NCI-H1417 (cell line): ENCODE measurements at places on chromosomes 16 and 17.

DNA sequence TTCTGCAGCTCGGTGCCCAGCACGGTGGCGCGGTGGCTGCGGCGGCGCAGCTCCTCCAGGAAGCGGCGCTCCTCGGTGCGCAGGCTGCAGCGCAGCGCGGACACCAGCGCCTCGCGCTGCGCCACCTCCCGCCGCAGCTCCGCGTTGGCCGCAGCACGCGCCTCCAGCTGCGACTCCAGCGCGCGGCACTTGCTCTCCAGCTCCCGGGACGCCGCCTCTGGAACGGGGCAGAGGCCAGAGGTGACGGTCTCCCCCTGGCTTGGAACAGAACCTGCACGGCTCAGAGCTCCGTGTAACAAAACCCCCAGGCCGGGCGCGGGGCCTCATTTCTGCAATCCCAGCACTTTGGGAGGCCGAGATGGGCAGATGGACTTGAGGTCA, 13.2 kb upstream of the CLUH start:
- DNase-seq, result peak; percentile 42

GRCh38 chr17:48543854-48544348, 1.0 kb downstream of the HOXB2 start:
- no peak for DNase-seq

GRCh38 chr16:12535535-12536411, 267.9 kb downstream of the CPPED1 start:
- no peak for DNase-seq

DNA sequence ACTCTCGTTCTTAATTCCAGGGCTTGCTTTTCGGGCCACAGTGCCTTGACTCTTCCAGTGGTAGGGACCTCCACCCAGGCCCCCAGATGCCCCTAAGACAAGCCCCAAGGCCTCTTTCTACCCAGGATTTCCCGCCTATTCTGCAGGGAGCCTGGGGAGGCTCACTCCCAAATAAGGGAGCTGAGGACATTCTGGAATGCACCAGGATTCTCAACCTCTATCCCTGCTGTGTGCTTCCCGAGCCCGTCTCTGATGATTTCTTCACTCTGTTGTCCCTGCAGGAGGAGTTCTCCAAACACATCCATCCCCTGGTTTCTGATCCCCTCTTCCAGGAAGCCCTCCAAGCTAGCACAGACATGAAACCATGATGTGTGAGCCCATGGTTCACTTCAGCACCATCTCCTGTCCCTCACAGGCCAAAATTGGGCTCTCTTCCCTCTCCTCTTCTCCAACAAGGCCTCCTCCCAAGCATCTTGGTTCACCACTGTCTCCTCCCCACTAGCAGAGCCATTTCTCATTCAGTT, 255.9 kb downstream of the KATNIP start:
- DNase-seq, result no peak

- DNase-seq, result no peak
Observed at GRCh38 chr17:31251105-31251969, 45.7 kb downstream of the OMG start.

DNA sequence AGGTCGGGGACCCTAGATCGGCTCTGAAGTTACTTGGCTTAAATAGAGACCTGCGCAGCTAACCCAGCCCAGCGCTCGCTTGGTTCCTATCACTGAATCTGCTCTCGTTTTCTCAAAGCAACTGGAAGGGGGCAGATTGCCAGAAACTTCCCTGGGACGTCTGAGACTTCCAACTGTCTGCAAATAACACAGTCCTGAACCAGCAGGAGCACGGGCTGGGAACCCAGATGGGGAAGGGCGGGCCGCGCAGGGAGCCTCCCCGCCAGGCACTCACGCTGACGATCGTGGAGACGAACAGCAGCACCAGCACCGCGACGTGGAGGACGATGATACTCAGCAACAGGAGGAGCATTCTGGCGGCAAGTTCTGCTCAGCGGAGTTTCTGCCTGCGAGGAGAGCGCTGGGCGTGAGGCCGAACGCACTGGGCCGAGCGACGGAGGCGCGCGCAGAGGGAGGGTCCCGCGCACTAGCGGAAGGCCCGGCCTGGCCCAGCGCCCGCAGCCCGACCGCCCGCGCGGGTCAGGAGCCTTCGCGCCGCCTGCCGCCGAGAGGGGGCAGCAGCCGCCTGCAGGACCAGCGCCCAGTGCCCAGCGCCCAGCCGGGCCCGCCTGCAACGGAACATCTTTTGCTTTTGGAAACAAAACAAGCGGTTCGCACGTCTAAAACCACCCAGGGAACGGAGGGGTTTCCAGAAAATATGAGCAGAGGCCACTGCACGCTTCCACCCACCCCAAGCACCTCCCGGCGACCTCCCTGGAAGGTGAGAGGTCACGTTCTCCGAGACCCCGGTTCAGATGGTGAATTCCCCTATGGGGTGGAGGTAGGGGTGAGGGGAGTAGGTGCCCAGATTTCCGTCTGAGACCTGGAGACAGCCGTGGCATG, 4.5 kb downstream of the PMP22 start:
- DNase-seq, result peak; percentile 56

GRCh38 chr17:57902117-57902799, 52.4 kb upstream of the MRPS23 start:
- DNase-seq, result peak; percentile 31

DNA sequence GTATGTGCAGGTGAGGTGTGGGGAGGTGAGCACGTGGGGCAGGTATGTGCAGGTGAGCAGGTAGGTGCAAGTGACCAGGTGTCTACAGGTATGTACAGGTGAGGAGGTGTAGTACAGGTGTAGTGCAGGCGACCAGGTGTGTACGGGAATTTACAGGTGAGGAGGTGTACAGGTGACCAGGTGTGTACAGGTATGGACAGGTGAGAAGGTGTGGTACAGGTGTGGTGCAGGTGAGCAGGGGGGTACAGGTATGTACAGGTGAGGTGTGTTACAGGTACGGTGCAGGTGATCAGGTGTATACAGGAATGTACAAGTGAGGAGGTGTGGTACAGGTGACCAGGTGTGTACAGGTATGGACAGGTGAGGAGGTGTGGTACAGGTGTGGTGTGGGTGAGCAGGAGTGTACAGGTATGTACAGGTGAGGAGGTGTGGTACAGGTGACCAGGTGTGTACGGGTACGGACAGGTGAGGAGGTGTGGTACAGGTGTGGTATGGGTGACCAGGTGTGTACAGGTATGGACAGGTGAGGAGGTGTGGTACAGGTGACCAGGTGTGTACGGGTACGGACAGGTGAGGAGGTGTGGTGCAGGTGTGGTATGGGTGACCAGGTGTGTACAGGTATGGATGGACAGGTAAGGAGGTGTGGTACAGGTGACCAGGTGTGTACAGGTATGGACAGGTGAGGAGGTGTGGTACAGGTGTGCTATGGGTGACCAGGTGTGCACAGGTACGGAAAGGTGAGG, 12.8 kb upstream of the DBNDD1 start:
- DNase-seq, result no peak

DNA sequence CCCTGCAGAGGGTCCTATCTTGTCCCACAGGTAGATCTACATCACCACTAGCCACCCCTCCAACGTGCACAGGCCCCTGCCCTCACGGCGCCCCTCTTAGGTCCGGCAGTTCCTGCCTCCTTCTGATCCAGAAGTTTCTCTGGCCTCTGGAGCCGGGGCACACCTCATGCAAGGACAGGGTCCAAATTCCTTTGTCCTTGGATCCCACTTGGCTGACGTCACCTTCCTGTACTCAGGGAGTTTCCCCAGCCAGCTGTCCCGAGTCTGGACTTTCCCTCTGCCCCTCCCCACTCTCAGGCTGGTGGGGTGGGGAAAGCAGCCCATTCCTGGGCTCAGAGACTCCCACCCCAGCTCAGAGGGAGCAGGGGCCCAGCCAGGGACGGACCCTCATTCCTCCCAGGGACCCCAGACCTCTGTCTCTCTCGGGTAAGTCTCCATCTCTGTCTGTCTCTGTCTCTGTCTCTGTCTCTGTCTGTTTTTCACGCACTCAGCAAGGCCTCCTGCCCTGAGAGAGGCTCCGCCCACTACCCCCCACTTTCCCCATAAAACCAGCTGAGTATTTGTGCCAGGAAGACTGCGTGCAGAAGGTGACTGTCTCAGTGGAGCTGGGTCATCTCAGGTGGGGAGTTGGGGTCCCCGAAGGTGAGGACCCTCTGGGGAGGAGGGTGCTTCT, at the start of gene IL32:
Gene IL32, plus strand, starts transcription at position 572 of the 673 bp plus-strand sequence. CDS start 172 bp downstream, outside the sequence.
- DNase-seq, result no peak

GRCh38 chr16:88320947-88321634, 61.7 kb upstream of the ZNF469 start:
- DNase-seq, result no peak

- DNase-seq, result no peak
Observed at GRCh38 chr17:71413935-71414334, 706.9 kb upstream of the SOX9 start.

- DNase-seq, result peak; percentile 33
Observed at GRCh38 chr17:17402558-17402957, 74.2 kb upstream of the MED9 start.

- DNase-seq, result no peak
Observed at GRCh38 chr17:50049636-50050035, 6.3 kb upstream of the ITGA3 start.

- no peak for DNase-seq
Observed at GRCh38 chr17:36899250-36900159, 37.8 kb upstream of the LHX1 start.

- DNase-seq, result no peak
Observed at GRCh38 chr17:73237714-73238113, 24.0 kb downstream of the CPSF4L start.

- DNase-seq, result no peak
Observed at GRCh38 chr16:86635176-86635876, 57.0 kb downstream of the FOXL1 start.

DNA sequence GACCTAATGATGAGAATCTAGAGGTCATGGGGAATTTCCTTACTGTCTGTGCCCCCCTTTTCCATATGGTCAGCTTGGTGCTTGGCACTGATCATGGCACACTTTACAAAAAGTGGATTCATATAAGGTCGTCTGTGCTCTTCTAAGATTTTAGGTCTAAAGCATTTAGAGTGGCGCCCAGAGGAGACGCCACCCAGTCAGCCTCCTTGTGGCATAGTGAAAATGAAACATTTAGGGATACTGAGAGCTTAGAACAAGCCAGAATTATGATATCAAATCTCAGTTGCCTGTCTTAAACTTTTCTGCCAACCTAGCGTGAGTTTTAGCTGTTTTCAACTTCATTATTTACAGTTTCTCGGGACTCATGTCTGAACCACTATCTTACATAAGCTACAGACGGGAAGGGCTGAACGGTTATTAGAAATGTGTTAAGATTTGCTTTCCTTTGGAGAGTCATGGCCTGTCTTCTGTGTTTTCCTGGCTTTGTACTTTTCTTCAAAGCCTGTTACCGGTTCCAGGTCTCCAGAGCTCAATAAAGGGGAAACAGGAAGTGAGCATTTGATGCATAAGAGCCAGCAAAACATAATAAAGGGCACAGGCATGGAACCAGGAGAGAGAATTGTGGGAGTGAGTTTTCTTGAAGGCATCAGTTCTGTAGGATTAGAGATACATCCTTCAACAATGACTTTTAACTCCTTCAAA, 13.7 kb downstream of the ZNRF1 start:
- DNase-seq, result no peak

DNA sequence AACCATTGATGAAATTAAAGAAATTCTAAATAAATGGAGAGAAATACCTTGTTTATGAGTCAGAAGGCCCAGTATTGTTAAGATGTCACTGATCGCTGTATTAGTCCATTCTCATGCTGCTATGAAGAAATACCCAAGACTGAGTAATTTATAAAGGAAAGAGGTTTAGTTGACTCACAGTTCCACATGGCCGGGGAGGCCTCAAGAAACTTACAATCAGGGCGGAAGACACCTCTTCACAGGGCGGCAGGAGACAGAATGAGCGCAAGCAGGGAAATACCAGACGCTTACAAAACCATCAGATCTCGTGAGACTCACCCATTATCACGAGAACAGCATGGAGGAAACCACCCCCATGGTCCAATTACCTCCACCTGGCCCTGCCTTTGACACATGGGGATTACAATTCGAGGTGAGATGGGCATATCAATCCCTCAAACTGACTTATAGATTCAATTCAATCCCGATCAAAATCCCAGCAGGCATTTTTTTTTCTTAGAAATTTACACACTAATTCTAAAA, 157.2 kb downstream of the ENGASE start:
- DNase-seq, result no peak

DNA sequence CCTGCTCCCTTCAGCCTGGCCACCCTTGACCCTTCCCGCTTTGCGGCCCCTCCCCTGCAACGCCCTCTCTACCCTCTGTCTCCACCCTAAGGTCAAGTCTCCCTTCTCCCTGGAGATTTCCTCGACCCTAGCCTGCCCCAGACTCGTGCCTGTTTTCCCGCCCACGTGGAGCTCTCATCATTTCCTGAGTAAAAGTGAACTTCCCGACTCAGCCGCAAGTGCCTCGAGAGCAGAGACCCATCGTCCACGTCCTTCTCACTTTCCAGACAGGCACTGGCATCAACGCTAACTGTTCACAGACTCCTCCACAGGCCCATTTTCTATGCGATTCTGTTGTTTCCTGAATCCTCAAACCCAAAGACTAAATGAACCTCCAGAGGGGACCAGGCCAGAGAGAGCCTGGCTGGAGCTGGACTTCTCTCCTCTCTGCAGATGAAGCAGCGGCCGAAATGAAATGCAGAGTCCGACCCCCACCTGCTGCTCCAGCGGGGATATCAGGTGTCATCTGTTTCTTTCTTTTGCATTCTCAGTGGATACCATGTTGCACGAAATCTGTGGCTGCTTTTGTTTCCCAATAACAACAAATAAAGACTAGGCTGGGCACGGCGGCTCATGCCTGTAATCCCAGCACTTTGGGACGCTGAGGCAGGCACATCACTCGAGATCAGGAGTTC, 52.5 kb downstream of the RTN4RL1 start:
- peak; percentile 24 for DNase-seq

- no peak for DNase-seq
Observed at GRCh38 chr17:35132099-35132498, 10.0 kb downstream of the NLE1 start.

DNA sequence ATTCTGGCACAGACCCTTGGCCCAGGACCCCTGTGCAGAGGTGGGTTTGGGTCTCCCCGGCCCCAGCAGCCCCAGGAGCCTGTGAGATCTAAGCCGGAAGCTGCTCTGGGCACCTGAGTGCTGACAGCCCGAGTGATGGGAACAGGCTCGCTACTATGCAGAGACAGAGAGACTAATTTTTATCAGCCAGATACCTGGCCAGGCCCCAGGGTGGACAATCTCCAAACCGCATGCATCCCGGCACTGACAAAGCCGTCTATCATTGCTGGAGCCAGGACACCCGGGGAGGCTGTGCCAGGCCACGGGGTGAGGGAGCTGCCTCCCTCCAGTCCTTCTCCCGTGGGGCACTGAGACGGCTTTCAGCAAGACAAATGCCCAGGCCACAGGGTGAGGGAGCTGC, 25.0 kb downstream of the CBFA2T3 start:
- DNase-seq, result no peak

- no peak for DNase-seq
Observed at GRCh38 chr17:60451965-60452364, 29.7 kb downstream of the CHCT1 start.

- DNase-seq, result no peak
Observed at GRCh38 chr16:61323456-61323855, 712.8 kb downstream of the CDH8 start.

GRCh38 chr17:82384730-82385481, 13.3 kb downstream of the UTS2R start:
- peak; percentile 89 for DNase-seq

DNA sequence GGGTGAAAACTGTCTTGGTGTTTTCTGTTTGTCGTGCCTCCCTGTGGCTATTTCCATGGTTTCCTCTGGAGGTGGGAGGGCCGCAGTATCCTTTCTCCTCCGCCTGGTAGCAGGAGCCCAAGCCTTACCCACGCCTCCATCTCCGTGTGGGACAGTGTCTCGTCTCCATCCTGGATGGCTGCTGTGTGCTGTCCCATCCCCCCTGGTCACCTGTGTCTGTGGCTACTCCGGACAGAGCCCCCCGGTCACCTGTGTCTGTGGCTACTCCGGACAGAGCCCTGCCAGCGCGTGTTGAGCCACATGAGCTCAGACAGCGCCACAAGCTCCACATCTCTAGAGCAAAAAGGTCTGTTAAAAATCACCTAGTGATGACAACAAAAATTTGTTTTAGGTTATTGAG, 198.2 kb upstream of the CHMP6 start:
- no peak for DNase-seq
